ENCODE measurements at places on chromosomes 2 and 18. TPM values are rescaled to one million over a fixed set of nuclear protein-coding genes. Genes with fewer than 3 reads are reported as not detected.

DNA sequence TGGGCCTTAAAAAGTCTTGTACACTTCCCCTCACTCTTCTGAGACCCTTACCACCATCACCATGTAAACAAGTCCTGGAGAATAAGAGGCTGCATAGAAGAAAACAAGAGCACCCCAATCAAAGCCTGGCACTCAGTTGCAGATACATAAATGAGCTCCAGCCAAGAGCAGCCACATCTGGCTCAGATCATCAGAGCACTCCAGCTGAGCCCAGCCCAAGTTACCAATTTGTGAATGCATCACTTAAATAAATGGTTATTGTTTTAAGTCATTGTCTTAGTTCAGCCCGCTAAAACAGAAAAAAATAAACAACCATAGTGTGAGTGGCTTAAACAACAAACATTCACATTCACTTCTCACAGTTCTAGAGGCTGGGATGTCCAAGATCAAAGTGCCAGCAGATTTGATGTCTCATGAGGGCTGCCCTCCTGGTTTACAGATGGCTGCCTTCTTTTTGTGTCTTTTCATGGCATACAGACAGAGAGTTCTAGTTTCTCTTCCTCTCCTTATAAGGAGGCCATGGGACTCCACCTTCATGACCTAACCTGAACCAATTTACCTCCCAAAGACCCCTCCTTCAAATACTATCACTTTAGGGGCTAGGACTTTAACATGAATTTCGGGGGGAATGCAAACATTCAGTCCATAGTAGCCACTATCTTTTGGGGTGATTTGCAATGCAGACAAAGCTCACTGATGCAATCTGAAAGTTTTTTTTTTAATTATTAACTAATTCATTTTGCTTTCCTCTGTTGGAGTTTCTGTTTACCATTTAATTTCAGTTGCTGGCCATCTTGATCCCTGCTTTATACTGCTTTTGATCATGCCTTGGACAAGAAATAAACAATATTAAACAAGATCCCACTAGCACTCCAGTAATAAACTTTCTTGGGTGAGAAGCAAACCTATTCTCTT is 187.5 kb upstream of the ACVR2A start:
- H3K36me3 ChIP-seq = no peaks in the 10 kb centered on the region
- no peak overlapping the region for H3K4me3 ChIP-seq
- no peak overlapping the region for H3K27ac ChIP-seq
- no peak for DNase-seq
- no peaks in the 10 kb centered on the region for H3K4me1 ChIP-seq

DNA sequence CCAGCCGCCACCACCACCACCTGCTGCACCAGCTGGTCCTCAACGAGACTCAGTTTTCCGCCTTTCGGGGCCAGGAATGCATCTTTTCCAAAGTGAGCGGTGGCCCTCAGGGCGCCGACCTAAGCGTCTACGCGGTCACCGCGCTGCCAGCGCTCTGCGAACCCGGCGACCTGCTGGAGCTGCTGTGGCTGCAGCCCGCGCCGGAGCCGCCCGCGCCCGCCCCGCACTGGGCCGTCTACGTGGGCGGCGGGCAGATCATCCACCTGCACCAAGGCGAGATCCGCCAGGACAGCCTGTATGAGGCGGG is 1.6 kb downstream of the LRATD1 start:
- H3K4me1 ChIP-seq = no peaks in the 10 kb centered on the region
- no peaks in the 10 kb centered on the region for H3K36me3 ChIP-seq
- H3K27ac ChIP-seq = no peak overlapping the region
- peaks cover 13% of the 10 kb centered on the region for H3K27me3 ChIP-seq

DNA sequence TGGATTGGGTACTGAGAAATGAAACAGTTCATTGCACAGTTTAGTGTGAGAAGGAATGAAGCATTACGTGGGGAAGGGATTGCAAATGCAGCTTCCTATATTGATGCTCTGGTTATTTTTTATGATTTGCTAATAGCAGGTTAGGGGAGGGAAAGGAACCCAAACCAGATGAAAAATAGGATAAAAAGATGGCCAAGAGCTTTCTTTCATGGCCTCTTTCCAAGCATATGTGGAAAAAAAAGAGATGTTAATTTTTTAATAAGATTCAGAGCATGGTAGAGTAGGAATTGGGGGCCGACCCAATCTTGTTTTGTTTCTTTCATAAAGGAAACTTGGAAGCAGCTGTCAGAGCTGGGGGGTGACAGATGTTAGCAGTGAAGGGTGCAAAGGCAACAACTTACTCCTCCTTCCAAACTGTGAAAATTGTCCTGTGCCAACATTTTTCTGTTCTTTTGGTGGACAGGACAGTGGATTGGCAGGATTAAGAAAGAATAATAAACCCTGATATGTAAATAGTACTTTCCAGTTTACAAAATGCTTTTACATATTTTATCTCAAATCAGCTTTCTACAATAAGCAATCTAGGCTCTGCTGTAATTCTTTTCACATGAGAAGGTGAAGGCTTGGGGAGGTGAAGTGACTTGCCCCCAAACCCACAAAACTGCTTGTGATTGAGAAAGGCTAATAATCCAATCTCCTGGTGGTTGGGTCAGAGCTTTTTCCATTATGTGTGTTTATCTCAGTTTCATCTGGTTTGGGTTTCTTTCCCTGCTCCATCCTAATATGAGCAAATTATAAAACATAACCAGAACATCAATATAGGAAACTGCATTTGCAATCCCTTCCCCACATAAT is 270.1 kb downstream of the ETAA1 start:
- no peak for DNase-seq
- no peaks in the 10 kb centered on the region for H3K36me3 ChIP-seq
- no peak overlapping the region for H3K4me3 ChIP-seq
- H3K27ac ChIP-seq = no peak overlapping the region

DNA sequence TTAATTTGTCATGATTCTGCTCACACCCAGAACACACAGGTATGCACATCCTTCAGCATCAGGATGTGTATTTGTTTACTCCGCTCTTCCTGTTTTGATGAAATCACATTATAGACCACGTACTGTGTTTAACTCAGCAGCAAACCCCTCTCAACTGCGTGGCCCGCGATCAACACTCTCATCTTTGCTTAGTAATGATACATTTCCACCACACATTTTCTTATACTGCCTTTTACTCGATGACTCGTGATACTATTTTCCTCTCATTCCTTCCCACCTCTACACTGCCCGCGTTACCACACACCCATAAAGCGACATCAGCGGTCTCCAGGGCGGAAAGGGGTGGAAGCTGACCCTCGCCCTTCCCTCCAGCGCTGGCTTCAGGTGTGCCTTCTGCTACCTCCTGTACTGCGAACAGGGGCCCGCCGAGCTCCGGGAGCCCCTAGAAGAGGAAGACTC is 1.3 kb downstream of the NETO1 start:
- H3K36me3 ChIP-seq = no peaks in the 10 kb centered on the region
- no peaks in the 10 kb centered on the region for H3K27me3 ChIP-seq
- no peak overlapping the region for H3K27ac ChIP-seq
- DNase-seq = no peak
- no peaks in the 10 kb centered on the region for H3K4me1 ChIP-seq

GRCh38 chr2:42161444-42161843 is 7.7 kb upstream of the EML4 start:
- no peak overlapping the region for H3K27ac ChIP-seq
- H3K4me1 ChIP-seq = no peaks in the 10 kb centered on the region
- no peaks in the 10 kb centered on the region for H3K36me3 ChIP-seq
- no peak for DNase-seq
- H3K4me3 ChIP-seq = no peak overlapping the region

Gene INHA
- not detected for total RNA-seq

Gene GAD1
- 1.0 TPM for total RNA-seq

Gene RALB
- 37.3 TPM for total RNA-seq
